Stimulated activated naive B cell treated with anti-CD40 and anti-IgM and Interleukin-4, amounts not matched to agents 10 μg/mL and 1 μg/mL and 100 μg/mL, for 72 hours (primary cell): ENCODE measurements at places on chromosomes 2 and 18.
A peak's percentile ranks its signal among the peaks of the same experiment; 100 is the strongest.

- DNase-seq: no peak
Observed at GRCh38 chr2:228869636-228870264, 401.3 kb downstream of the PID1 start.

DNA sequence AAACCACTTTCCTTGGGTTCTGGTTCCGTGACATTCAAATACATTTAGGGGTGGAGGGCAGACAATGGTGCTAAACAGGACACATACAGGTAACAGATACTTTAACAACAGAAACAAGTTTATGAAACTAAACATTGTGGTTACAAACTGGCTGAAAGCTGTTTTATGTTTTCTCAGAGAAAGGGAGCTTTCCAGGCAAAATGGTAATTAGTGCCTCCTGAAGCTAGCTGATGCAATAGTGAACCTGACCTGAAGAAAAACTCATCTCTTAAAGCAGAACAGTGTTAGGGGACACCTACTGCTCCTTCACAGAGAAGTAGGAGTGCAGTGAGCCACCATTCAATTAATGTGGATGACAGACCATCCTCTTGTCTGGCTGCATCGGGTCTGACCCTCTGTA is 138.9 kb downstream of the CCDC148 start:
- DNase-seq: no peak

- no peak for DNase-seq
Observed at GRCh38 chr2:197174539-197175094, 136.0 kb downstream of the ANKRD44 start.

DNA sequence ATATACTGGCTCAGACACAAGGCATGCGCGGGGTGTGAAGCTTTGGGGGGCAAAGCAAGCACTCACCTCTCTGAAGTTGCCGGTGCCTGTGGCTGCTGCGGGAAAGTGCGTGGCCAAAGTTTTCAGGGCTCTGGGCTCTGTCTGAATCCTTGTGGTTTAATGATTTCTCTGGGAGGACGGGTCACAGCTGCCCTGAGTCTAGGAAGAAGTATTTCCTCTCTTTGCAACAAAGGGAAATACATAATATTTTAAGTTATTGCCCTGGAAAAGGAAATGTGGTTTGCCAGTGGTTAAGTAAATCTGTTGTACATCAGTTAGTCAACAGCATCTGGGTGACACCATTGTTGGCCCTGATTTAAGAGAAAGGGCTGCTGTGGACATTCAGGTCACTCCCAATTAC is 56.7 kb upstream of the ZDBF2 start:
- no peak for DNase-seq

GRCh38 chr2:128756365-128756717 is 437.7 kb upstream of the HS6ST1 start:
- no peak for DNase-seq

- DNase-seq: peak; percentile 45
Observed at GRCh38 chr2:241950413-241951315, 81.1 kb downstream of the RTP5 start.

GRCh38 chr2:86510436-86510933 is 52.8 kb downstream of the CHMP3 start:
- no peak for DNase-seq

GRCh38 chr2:10400568-10400977 is 47.6 kb downstream of the ODC1 start:
- no peak for DNase-seq

- no peak for DNase-seq
Observed at GRCh38 chr18:46009125-46009840, 42.2 kb upstream of the EPG5 start.

DNA sequence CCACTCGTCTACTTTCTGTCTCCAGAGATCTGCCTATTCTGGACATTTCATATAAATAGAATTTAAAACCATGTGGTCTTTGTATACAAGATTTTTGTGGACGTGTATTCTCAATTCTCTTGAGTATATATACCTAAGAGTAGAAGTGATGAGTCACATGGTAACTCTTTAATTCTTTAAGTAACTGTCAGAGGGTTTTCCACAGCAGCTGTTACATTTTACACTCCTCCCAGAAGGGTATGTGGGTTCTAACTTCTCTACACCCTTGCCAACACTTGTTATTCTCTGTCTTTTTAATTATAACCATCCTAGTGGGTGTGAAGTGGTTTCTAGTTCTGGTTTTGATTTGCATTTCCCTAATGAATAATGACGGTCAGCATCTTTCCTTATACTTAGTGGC is 70.9 kb downstream of the MAP3K20 start:
- no peak for DNase-seq

DNA sequence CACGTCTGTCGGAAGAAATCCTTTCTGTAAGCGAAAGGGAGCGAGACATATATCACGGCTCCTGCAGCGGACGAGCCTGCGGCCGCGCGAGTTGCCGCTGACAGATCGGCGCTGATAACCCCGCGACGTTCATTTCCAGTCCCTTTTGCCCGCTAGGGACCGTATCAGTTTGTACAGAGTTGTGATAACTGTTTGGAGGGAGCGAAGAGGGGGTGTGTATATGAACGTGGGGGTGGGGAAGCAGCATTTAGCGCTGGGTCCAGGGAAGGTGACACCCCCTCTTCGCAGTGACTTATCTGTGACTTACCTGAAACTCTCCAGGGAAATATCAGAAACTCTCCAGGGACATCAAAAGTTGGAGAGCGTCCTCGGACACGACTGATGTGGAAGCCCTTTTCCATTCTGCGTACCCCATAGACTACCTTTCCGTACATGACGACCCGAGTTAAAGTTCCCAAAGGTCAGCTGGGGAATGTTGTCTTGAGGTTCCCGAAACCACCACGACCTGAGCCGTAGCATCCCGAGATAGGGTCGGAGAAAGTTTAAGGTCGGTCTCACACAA is 948 bp upstream of the GATA6 start:
- no peak for DNase-seq

GRCh38 chr2:42210203-42210602 is 41.0 kb downstream of the EML4 start:
- no peak for DNase-seq

DNA sequence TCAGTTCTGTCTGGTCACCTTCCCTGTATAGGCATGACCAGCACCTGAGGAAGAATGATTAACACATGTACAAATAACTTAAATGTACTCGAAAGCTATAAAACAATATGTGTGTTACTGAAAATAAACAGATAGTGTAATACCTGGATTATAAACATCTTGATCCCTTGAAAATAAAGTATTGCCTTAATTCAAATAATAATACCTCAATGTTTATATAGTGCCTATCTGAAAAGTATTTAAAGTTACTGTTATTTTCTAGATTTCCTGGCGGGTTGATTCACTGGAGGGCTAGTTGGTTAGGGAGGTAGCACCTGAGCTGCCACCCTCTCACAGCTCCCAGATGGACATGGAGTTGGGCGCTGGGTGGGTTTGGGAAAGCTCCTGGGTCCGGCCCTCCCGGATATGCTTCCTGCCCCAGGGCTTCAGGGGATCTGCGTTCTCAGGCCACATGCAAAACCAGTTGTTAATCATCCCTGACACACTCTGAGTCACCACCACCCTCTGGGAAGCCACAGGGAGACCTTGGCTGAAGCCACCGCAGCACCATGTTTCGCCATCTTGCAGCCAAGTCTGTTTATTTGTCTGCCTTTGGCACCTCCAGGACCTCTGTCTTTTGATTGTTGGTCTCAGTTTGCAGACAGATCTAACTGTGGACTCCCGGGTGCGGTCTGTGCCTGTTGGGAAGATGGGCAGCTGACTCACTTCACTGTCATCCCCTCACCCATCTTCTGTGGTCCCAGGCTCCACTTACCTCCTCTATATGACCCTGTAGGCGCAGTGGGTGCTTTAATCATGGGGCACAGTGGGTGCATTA is 35.3 kb downstream of the RAB31 start:
- no peak for DNase-seq

GRCh38 chr2:199261936-199262335 is 195.8 kb downstream of the SATB2 start:
- no peak for DNase-seq

- DNase-seq: no peak
Observed at GRCh38 chr18:34626404-34627136, 83.5 kb upstream of the DTNA start.

DNA sequence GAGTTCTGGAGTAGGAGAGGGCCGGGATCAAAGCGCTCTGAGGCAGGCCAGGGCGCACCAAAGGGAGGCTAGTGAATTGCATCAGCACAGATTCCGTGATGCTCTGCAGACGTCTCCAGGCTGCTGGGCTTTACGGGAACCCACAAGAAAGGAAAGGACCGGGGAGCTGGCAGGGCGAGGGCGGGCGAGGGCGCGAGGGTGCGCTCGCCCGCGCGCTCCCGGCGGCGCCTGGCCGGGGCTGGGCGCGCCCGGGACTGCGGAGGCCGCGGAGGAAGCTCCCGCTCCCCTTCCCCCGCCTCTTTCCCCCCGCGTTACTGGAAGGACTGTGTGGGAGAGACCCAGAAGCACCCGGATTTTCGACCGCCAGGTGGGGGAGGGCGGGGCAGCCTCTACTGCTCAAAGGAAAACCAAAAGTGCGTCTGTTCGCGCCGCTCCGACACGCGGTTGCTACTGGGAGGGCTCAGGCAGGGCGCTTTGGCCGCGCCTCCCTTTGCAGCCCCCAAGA is 2.4 kb upstream of the FOSL2 start:
- peak; percentile 79 for DNase-seq

- DNase-seq: no peak
Observed at GRCh38 chr2:162885281-162886070, 46.9 kb upstream of the KCNH7 start.

DNA sequence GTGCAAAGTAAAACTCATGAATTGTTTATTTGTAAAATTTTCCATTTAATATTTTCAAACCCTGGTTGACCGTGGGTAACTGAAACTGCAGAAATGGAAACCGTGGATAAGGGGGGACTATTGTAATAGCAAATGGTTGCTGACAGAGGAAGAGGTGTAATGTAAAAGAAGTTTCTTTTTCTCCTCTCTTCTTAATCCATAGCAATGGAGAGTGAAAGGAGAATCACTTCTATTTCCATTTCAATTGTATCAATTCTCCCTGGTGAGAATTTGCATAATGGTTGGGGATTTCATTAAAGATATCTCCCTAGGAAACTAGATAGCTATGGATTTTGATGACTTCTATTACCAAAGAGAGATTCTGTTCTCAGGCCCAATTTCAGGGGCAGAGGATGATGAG is 24.8 kb downstream of the TACR1 start:
- no peak for DNase-seq

DNA sequence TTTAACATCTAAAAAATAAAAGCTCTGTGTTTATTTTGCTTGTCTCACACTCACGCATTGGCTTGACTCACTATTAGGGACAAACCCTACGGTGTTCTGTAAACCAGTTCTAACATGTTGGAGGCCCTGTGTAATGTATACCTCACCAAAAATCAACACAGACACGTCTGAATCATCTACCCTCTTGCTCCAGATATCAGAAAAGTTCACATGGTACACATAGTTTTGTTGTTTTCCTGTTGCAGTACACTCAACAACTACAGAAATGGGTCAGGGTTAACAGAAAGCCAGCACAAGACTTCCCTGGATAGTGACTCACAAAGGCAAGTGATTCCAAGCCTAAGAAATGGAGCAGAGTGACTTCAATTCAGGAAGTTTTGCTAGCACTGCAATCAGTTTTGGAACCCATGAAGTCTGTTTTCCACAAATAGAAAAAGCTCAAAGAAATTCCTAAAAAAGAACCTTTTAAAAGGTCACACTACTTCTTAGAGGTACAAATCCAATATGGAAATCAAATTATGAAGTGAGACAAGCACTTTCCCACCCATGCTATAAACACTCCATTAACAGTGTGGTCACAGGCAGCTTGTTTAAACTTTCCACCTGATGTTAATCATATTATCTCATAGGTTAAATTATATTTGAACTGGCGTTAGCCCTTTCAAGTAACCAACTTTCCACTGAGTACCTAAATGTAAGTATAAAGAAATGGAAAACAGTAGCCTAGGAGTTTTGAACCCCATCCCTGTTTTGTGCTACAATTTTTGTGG is 87.4 kb downstream of the GAREM1 start:
- no peak for DNase-seq

GRCh38 chr2:127218812-127219170 is 1.3 kb downstream of the CYP27C1 start:
- no peak for DNase-seq

DNA sequence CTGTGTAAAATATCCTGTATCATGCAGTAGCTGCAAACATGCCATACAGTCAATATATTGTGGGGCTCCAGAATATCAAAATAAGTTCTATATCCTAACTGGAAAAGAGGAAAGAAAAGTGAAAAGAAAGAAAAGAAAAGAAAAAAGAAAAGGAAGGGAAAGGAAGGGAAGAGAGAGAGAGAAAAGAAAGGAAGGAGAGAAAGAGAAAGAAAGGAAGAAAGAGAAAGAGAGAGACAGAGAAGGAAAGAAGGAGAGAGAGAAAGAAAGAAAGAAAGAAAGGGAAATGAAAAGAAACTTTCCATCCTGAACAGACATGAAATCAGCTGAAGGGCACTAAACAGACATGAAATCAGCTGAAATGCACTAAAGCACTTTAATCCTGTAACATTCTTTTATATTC is 288.4 kb upstream of the NCKAP5 start:
- no peak for DNase-seq

- DNase-seq: no peak
Observed at GRCh38 chr2:227716501-227716900, 1.3 kb downstream of the SLC19A3 start.

- no peak for DNase-seq
Observed at GRCh38 chr2:201348758-201349157, 8.4 kb downstream of the FLACC1 start.

- peak; percentile 71 for DNase-seq
Observed at GRCh38 chr2:3303583-3304406, 73.8 kb downstream of the EIPR1 start.

DNA sequence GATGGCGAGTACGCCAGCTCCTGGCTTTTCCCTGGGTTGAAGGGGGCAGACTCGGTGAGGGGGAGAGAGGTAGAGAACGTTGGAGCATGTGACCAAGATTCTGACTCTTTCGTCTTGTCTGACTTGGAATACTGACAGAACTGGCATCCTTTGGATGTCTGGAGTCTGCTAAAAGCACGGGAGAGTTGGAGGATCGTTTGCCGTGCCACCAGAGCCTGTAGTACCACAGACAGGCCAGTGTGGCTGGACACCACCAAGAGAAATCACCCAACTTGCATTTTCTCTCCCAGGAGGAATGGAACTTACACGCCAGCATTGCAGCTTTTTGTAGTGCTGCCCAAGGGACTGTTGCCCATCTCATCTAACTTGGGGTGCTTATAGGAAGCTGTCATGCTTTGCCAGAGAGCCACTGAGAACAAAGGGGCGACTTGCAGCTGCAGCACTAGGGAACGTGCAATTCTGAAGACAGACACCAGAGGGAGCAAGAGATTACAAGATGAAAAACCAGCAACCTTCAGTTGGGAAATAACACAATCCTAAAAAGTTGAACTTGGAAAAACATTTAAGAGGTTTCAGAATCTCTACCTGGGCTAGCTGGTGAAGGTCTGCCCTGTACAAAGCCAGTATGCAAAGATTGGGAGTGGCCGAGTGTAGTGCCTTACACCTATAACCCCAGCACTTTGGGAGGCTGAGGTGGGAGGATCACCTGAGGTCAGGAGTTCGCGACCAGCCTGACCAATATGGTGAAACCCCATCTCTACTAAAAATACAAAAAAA is 24.1 kb downstream of the PSMG2 start:
- peak; percentile 26 for DNase-seq
